ENCODE measurements at places on chromosomes 12 and 14.

GRCh38 chr12:68784015-68784414 is 24.0 kb upstream of the MDM2 start:
- DNase-seq = peak; percentile 16

- DNase-seq = peak; percentile 91
Observed at GRCh38 chr14:103391048-103391447, 5.8 kb downstream of the MARK3 start.

- no peak for DNase-seq
Observed at GRCh38 chr12:67578976-67579661, 69.4 kb upstream of the DYRK2 start.

DNA sequence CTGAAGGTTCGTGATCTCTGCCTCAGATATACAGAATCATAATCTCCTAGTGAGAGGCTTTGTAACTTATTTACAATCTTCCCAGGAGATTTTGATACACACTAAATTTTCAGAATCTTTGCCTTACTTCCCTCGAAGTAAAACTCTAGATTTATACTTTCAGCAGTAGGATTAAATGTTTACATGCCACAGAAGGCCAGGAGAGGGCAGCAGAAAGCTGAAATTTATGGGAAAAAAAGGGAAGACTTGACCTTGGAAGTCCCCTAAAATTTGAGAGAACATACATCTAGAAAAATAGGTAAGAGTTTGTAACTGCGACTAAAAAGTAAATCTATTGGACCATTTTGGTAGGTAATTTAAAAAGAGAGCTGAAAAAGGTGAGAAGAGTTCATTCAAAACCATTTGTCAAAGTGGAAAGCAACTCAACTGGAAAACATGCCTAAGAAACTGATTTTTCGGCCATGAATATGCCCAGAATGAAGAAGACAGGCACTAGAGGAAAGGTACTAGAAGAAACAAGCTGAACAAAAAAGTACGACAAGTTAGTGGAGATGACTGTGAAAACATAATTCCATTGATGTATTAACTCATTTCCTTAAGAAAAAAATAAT is 242.0 kb upstream of the MDGA2 start:
- peak; percentile 80 for DNase-seq

DNA sequence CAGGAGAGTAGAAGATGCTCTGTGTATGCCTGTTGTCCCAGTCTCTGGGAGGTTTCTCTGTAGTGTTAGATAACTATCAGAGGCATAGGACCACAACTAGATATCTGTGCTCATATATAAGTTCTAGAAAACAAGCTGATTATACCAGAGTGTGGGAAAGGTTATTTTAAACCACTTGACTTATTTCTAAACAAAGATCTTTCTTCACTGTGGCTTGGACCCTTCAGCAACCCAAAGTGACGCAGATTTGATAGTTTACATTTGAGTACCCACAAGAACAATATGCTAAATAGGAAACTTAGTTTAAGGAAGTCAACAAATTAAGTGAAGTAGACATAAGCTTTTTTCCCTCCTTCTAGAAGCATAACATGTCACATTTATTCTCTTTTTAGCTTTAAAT is 41.3 kb downstream of the RIC8B start:
- no peak for DNase-seq

DNA sequence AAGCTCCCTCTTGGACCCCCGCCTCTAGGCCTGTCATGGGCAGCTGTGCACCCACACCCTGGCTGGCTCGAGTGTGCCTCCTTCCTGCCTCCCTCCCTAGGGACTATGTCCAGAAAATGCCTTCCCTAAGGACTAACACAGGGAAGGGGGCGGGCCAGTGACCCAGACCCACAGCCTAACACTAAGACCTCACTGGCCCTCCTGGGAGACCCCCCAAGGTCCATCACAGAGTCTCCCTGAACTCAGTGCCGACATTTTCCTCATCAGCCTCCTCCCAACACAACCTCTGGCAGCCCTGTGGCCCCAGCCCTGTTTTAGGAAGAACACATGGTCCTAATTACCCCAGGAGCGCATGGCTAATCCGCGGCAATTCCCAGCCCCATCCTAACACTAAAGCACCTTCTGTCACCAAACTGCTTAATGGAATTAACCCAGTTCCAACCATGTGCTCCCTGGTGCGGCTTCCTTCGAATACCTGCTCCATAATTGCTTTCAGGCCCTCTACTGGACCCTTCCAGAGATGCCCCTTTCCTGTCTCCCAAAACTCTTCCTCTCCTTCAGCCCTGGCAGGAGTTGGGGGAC is 5.6 kb downstream of the MSI1 start:
- no peak for DNase-seq

GRCh38 chr12:10170216-10170615 is 1.7 kb downstream of the OLR1 start:
- DNase-seq = no peak

- no peak for DNase-seq
Observed at GRCh38 chr12:52921488-52922165, 16.8 kb upstream of the KRT8 start.

DNA sequence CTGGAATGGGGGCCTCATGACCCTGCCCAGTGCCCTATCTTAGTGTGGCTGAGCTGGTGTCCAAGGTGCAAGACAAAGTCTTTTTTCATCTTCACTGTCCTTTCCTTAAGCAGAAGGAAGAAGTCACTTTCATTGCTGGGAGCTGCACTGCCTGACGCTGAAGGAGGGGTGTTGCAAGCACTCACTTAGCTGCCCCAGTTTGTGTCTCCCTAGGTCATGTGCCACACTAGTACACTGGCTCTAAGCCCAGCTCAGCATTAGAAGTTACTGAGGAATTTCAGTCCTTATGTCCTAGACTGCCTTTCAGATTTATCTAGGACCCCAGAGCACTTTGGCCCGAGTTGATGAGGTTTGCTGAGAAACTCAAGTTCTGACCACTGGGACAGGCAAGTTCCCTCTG is 952.0 kb upstream of the USP15 start:
- DNase-seq = no peak

DNA sequence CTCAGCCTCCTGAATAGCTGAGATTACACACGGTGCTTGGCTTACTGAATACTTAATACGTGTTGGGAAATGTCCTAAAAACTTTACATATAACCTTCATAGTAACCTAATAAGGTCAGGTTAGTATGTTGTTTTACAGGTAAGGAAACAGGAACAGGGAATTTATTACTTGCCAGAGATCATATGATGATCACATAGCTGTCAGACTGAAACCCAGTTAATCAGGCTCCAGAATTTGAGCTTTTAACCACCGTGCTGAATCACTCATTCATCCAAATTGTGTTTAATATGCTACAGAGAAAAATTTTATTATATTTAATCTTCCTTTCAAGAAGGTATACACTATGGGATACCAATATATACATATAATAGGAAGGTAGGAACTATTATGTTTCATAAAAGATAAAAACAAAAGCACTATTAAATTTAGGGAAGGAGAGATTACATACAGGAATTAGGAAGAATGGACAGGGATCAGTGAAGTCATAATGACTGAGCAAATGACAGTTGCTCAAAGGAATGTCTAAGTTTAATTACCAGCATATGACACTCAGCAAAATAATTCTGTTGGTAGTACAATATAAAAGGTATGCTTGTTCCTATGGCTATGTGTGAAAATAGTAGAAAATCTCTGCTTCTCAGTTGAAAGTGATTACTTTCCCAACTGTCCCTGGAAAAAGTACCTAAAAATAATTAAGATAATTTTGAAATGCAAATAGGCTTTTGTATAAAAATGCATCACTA is 59.3 kb downstream of the HEATR5A start:
- DNase-seq = no peak

DNA sequence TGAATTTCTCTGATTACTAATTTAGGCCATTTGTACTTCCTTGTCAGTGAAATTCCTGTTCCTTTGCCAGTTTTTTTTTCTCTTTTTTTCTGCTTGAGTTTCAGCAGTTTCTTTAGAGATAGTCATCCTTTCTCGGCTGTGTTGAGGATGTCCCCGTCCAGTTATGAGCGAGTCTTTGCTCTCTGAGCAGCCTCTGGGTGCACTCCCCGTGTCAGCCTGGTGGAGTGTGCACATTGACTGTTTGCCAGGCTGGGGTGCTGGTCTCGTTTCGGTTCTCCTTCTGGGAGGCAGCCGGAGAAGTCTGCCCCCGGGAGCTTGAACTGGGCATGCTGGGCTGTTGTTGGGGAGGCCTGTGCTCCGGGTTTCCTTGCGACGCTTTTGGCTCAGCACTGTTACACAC is 3.0 kb downstream of the PACS2 start:
- DNase-seq = peak; percentile 63

GRCh38 chr14:90290337-90291011 is 34.1 kb downstream of the PSMC1 start:
- no peak for DNase-seq

DNA sequence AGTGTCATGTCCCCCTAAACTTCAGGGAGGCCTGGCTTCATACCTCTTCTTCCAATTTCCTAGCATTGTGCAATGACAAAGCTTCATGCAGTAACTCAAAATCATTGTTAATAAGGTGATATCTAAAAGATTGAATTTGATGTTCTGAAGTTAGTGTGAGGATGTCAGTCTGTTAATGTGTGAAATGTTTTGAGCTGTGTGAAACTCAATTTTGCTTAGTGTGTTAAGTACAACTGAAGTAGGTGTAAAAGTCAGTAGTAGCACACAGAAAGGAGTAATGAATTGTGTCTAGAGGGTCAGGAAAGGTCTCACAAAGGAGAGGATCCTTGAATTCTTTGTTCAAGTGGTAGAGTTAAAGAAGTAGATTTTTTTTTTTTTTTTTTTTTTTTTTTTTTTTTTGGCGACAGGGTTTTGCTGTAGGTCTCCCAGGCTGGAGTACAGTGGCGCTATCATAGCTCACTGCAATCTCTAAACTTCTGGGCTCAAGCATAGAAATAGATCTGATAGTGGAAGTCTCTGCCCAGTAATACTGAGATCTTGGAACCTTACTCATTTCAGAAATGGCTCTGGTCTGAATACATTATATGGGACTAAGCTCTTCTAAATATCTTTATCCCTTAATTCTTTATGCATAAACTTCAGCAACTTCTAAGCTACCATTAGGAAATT is 63.9 kb downstream of the FUT8 start:
- DNase-seq = no peak

- DNase-seq = no peak
Observed at GRCh38 chr14:94390372-94391086, 2.1 kb upstream of the SERPINA1 start.

DNA sequence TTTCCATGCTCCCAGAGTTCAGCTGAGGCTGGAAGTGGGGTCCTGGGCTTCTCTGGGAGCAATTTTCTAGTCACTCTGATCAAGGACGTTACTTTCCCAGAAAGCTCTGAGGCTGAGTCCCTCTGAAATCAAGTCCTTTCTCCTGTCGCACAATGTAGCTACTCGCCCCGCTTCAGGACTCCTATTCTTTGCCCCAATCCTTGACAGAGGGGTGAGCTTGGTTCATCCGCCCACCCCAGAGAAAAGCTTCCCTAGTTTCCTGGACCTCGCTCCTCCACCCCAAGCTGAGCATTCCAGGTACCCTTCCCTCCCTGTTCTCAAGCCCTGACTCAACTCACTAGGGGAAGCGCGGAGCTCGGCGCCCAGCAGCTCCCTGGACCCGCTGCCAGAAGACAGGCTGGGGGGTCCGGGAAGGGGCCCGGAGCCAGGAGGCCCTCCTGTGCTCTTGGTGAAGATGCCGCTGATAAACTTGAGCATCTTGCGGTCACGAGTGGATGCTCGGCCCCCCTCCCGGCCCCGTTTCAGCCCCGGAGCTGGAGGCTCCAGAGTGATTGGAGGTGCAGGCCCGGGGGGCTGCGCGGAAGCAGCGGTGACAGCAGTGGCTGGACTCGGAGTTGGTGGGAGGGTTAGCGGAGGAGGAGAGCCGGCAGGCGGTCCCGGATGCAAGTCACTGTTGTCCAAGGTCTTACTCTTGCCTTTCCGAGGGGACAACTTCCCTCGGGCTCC is 1.6 kb downstream of the AGAP2 start:
- no peak for DNase-seq

- DNase-seq = no peak
Observed at GRCh38 chr12:68239309-68239982, 13.8 kb upstream of the IL26 start.

DNA sequence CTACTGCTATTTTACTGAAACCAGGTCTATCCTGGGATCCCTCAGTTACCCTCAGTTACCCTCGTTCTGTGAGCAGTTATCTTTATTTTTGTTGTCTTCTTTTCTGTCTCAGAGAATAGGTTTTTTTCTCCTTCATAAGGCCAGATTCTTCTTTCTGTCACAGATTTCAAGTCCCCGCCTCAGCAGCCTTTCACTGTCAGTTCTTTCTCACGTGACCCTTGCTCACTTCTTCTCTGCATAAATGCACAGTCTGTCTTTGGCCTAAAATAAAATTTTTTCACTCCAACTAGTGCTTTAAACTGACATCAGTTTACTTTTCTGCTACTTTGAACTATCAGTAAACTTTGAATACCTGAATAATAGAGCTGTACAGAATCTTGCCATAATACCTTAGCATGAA is 299.7 kb downstream of the ERC1 start:
- DNase-seq = no peak

DNA sequence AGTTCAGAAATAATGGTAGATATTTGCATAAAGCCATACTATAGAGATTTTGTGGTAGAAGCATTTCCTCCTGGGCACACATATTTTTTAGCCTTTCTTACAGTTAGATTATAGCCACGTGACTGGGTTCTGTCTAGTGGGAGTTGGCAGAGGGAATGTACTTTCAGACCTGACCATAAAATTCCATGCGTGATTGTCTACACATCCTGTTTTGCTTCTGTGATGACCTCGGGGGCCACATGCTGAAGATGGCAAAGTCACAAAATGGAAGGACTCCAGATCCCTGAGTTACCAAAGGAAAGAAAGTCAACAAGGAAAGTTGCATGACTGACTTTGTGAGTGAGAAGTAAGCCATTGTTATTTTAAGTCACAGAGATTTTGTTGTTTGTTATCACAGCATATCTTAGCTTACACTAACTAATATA is 14.6 kb upstream of the MIA2 start:
- DNase-seq = no peak

DNA sequence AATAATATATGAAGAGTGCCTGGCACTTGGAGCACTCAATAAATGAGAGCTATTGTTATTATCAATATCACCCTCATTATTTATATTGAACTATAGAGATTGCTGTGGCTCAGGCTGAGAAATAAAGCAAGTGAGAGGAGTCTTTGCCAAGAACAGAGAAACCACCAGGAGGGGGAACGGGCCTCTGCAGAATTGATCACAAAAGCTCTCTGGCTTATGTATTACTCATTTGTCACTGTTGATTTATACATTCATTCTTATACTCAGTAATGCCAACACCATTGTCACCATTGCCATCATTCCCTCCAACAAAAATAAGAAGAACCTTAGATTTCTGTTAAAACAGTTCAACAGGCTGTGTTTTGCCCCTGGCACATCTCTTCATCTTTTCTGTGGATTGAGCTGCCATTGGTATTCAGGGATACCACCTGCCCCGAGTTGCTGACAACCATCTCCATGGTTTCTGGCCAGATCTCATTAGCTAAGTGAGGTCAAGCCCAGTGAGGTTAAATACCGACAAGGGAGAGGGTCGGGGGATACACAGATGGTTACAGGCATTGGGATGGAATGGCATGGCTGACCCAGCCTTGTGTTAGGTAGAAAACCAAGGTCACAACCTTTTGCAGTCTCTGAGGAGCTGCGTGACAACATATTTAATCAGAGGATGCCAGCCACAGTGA is 21.8 kb upstream of the PCNX1 start:
- peak; percentile 36 for DNase-seq

GRCh38 chr12:96326628-96327227 is 73.5 kb downstream of the CDK17 start:
- peak; percentile 70 for DNase-seq

Measured in Karpas-422 (cell line).